ENCODE measurements at places on chromosomes 1 and 21. TPM values are rescaled to one million over a fixed set of nuclear protein-coding genes. Genes with fewer than 3 reads are reported as not detected.

The OVAAL gene
- total RNA-seq = 0.68 TPM

The TNFSF4 gene
- 1.3 TPM for total RNA-seq

The KCNC4 gene
- total RNA-seq = 2.0 TPM

The TFAP2E gene
- total RNA-seq = 0.96 TPM

The FDPS gene
- 166 TPM for total RNA-seq

The TFF1 gene
- not detected for total RNA-seq

The SPRR4 gene
- not detected for total RNA-seq

The SLAMF8 gene
- 1.5 TPM for total RNA-seq

The TMEM240 gene
- total RNA-seq = not detected

The FCRL4 gene
- not detected for total RNA-seq

The ERG gene
- total RNA-seq = not detected

The GPR161 gene
- 5.4 TPM for total RNA-seq

The OR2L2 gene
- not detected for total RNA-seq

The PPP1R12B gene
- total RNA-seq = 11.2 TPM

The SLC2A5 gene
- 6.9 TPM for total RNA-seq

The RAD54L gene
- total RNA-seq = 12.7 TPM

The CASQ1 gene
- not detected for total RNA-seq

The GPR37L1 gene
- total RNA-seq = not detected

The KCNK1 gene
- 0.12 TPM for total RNA-seq

The KCNH1 gene
- total RNA-seq = 1.6 TPM

The SPRR2A gene
- not detected for total RNA-seq

The CELA3B gene
- not detected for total RNA-seq

The ESPN gene
- total RNA-seq = 0.10 TPM

The PCNT gene
- total RNA-seq = 11.7 TPM

The MXRA8 gene
- total RNA-seq = 4.1 TPM

The NES gene
- total RNA-seq = 39.1 TPM

The PDIK1L gene
- 11.5 TPM for total RNA-seq

The SMCP gene
- not detected for total RNA-seq

The RNF186 gene
- not detected for total RNA-seq

The TRIM58 gene
- total RNA-seq = 2.2 TPM

The TCHHL1 gene
- not detected for total RNA-seq

The KRTAP19-3 gene
- total RNA-seq = not detected

The MTR gene
- 12.5 TPM for total RNA-seq

The CTSE gene
- total RNA-seq = not detected

The REN gene
- total RNA-seq = 0.29 TPM

Measured in RPMI7951 (cell line).